Epithelial cell of proximal tubule (primary cell): ENCODE measurements at places on chromosomes 12 and 14.
A peak's percentile ranks its signal among the peaks of the same experiment; 100 is the strongest.

GRCh38 chr12:56723889-56724700 is 1.0 kb downstream of the NACA start:
- DNase-seq: peak; percentile 59

- no peak for DNase-seq
Observed at GRCh38 chr12:127275416-127275815, 991.6 kb upstream of the TMEM132C start.

DNA sequence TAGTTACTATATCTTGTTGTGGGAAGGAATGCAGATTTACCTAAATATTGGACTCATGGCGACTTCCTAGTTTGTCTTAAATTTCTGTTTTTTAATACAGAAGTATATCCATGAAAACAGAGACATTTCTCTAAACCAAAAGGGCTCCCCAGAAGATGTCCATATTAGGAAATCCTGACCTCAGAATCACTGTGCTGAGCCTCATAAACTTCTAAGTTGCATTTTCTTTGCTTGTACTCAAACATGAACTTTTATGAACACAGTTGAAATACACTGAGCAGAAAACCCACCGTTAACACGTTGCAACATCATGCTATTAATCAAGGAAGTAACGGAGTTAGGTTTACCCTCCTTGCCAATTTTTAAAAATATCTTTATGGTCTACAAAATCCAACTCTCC is 42.9 kb upstream of the NR2C1 start:
- DNase-seq: no peak

DNA sequence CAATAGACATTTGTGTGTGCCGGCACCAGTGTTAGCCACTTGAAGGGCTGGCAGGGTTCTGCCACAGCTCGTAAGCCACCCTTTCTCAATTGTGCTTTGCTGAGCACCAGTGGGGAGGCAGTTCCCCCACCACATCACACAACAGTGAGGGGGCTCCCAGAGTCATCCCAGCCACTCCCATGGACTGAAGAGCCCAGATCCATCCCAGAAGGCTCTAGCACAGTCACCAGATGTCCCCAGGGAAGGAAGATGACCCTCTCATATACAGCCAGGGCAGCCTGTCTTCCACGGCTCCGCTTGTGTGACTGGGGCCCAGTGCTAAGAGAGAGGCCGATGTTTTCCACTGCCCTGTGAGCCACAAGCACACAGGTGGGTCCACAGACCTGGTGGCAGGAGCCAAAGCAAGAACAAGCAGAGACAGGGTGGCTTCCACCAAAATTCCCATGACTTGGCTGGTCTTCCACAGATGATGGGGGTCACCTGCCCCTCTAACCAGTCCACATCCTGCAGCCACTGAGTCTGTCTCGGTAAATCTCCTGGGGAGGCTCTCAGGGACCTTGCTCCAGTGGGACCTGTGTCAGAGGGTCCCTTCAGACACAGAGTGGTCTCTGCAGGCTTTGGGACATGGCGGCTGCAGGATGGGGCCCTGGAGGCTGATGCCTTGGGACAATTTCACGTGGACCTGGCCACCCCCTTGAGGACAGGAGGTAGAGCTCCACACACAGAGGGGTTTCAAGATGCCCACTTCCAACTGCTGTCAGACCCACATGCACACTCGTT is 71.9 kb upstream of the DDX11 start:
- DNase-seq: no peak

DNA sequence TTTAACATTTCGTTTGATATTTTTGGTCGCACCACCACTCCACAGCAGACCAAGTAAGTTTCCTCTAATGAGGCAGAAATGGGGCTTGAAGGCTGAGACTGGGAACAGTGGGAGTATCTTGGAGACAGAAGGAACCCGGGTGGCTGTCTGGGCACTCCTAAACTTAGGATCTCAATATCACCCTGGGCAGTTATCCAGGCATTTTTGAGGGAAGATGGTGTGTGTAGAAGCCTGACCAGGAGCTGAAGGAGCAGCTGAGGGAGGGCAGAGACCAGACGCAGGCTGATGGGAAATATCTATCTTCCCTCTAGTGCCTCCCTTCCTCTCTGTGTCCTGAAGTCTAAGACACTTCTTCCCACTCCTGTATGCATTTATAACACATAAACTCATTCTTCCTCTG is 10.7 kb downstream of the MARS1 start:
- no peak for DNase-seq

- DNase-seq: no peak
Observed at GRCh38 chr12:125015680-125016310, 22.4 kb downstream of the BRI3BP start.

DNA sequence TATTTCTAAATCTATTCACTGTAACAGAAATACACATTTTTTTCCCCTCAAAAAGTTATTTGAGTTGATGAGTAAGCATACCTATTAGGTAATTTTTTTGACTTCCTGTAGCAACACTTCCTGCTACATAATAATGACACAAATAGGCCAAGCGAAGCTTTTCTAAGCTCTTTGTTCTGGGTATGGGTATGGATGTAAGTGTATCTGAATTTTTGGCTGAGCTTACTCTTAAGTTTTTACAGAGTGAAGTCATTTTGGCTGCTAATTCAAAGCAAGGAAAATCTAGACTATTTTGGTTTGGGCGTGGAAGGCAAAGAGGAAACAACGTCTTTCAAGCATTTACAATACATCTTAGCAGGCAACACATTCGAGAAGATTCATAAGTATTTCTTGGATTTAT is 1206.0 kb upstream of the FLRT2 start:
- DNase-seq: no peak

DNA sequence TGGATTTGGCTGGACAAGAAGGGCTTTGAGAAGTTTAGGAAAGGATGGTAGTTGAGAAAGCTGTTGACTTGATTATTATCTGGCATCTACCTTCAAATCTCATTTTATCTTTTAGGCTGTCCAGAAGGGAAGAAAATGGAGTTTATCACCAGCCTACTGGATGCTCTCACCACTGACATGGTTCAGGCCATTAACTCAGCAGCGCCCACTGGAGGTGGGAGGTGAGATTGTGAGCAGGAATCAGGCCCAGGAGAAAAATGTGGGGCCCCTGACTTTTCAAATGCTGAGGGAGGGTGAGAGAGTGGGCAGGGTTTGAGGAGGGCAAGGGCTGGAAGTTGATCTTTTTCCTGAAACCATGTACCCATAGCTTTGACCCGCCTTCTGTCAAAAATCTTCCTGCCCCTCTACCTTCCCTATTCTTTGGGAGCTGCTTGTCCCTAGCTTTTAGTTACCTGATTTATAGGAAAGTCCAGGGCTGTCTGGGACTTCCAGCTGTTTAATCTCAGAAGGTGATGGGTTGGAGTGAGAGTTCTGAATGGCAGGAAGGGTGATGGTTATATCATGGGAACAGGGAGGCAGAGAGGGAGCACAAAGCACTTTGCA is 134.2 kb downstream of the SMOC1 start:
- DNase-seq: no peak

GRCh38 chr12:109737631-109738030 is 24.0 kb downstream of the FAM222A start:
- no peak for DNase-seq

DNA sequence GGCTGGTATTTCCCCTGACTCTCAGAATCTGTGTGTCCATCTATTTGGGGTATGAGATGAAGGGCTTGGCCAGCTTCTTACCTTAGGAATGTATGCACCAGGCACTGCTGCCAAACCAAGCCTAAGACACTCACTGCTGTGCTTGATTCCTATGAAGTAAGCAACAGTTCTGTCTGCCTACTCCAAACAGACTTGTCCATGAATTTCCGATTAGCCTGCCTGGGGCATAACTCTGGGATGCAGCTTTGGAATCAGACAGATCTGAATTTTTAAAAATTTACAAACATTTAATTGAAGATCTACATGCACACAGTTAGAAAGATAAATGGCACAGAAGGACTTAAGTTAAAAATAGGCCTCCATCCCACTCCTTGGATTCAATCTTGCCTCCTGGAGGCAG is 59.5 kb upstream of the JDP2 start:
- DNase-seq: no peak

DNA sequence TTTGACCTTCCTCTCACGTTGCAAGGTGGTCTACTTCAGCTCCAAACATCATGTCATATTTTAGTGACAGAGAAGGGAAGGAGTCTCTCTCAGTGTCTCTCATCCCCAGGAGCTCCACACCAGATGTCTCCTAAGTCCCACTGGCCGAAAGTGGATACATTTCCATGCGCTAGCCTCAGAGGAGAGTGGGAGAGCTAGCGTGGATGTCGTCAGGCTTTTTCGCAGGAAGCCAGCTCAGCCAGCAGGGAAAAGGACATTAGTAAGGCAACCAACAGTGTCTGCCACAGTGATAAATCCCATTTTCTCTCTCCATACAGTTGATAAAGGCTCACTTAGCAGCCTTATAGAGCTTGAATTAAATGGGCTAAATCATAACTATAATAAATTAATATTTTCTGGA is 155.7 kb downstream of the PELI2 start:
- no peak for DNase-seq

DNA sequence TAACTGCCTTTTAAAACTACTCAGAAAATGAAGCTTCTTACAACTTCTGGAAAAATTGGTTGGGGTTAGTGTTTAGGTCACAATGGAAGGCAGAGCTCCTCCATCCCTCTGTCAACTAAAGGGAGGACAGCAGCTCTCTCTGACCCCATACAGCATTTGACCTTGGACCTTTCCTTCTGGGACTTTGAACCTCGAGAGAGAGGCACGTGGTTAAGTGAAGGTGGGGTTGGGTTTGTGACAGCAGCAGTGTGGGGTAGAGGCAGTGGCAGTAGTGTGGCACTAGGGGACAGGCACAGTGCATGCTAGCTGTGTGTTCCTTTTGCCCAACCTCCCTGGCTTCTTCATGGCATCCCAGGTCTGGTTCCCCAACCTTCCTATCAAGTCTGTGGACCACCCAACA is 9.4 kb upstream of the C12orf75 start:
- no peak for DNase-seq

DNA sequence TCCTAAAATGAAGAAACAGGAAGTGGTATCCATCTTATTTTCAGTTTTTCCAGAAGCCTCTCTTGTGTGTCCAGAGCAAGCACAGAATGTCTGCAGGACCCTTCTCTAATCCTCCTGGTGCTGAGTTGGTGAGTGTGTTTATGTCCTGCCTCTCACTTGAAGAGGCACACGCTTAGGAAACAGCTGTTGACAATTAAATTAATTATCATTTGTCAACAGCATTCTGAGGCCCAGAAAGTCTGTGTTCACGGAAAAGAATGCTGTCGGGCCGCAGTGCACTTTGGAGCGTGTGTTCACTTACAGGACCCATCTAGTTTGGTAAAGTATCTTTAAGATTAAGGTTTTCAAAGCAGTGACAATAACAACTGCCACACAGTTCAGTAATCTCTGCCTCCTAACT is 70.5 kb downstream of the LMNTD1 start:
- no peak for DNase-seq

DNA sequence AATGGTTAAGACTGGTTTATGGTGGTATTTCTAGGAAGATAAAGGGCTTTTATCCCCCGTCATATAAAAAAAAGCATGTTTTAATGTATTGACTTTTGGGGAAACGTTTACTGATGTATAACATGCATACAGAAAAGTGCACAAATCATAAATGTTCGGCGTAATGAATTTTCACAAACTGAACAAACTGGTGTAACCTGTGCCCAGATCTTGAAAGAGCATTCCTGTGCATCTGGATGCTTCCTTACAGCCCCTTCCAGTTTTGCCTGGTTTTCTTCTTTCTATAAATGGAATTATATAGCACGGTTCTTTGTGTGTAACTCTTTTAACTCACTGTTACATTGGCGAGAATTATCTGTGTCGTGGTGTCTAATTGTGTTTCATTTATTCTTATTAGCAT is 693.8 kb upstream of the TBX3 start:
- DNase-seq: no peak

DNA sequence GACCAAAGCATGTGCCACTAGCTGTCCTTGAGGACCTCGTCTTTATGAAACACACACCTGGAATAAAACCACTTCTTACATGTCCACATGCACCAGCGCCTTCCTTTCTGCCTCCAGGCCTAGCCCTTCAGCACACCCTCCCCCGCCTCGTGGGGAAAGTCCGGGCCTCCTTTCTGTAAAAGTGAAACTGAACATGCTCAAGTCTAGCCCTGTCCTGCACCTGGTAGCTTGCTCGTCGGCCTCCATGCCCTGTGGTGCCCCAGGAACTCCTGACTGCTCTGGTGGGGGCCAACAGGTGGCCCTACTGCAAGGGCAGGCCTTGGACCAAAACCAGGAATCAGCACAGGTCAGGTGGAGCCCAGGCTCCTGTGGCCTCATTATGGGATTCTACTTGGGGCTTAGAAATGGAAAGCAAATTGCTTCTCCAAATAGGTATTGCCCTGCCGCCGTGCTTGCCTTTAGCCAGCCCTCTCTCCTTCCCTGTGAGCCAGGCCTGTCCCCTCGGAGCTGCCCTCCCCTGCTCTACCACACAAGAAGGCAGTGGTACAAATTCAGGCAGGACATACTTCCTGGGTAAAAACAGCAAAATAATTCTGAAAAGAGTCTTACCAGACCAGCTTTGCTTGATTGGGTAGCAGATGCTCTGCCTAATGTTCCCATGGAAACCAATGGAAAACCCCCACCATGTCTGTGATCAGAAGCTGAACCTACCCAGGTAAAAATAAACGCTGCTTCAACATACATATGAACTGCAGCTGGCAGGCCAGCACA is 43.5 kb downstream of the ERH start:
- no peak for DNase-seq

DNA sequence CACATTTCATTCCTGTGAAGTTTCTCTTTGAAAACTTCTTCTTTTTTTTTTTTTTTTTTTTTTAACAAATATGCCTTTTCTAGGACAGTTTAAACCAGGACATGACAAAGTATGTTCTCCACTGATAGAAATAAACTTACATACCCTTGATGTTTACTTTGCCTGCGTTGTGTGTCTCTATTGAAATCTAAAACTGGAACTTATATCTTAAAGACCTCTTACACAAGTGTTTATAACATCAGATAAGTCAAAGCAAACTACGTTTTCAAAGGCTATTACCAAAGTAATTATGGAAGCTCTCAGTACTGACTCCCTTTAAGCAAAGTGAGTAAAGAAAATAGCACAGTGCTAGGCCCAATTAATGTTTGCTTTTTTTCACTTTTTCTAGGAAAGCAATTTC is 30.6 kb upstream of the ISM2 start:
- no peak for DNase-seq

- no peak for DNase-seq
Observed at GRCh38 chr14:20754308-20754707, 8.6 kb downstream of the EDDM3A start.

GRCh38 chr12:128830505-128830893 is 6.7 kb upstream of the SLC15A4 start:
- DNase-seq: no peak
